ENCODE measurements at places on chromosomes 7 and 10. TPM values are rescaled to one million over a fixed set of nuclear protein-coding genes. Genes with fewer than 3 reads are reported as not detected.

MSS51 gene
- not detected for total RNA-seq

EXOC6 gene
- total RNA-seq = 8.8 TPM

DKK1 gene
- total RNA-seq = 31.2 TPM

PILRA gene
- total RNA-seq = 0.54 TPM

GRCh38 chr7:32191305-32191704 is 121.1 kb upstream of the PDE1C start:
- no peak for DNase-seq

DNA sequence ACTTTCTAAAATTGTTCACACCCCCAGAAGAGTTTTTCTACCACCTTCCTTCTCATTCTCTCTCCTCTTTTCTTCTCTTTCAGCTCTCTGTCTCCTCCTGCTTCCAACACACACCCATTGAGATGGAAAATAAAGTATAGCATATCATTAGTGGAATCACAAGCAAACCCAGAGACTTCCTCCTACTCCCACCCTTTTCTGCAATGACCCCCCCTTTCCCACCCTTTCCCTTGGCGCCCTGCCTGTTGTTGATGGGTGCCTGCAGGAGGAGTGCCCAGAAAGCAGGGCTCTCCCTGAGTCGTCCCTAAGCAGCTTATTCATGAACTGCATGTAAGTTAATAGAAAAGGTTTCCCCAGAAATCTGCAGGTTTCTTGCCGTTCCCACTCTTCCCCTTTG is 300.0 kb downstream of the PLXNA4 start:
- DNase-seq = no peak
